ENCODE measurements at places on chromosomes 6 and 20. TPM values are rescaled to one million over a fixed set of nuclear protein-coding genes. Genes with fewer than 3 reads are reported as not detected.

DNA sequence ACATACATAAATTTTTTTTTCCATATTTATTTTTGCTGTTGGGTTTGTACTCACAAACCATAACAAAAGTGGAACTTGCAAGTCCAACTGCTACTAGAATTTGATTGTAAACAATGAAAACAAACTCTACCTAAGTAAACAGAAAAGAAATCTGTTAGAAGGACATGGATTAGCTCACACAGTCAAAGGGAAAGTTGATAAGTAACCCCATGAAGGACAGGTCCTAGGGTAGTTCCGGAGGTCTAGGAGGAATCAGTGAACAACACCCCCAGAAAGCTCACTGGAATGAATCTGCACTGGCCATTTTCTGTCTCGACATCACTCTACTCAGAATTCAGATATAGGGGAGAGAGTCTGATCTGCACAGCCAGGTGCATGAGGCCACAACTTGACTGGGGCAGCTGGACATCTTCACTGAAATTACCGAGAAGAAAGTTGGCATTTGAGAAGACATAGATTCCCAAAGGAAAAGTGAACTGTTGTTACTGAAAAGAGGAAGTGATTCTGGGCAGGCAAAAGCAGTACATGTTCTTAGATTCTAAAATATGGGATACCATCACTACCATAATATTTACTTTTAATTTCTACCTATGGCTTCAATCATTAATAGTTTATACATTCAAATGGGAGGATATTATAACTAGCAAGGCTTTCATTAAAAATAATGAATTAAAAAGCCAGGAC is 76.4 kb downstream of the HMGN3 start:
- DNase-seq = no peak

DNA sequence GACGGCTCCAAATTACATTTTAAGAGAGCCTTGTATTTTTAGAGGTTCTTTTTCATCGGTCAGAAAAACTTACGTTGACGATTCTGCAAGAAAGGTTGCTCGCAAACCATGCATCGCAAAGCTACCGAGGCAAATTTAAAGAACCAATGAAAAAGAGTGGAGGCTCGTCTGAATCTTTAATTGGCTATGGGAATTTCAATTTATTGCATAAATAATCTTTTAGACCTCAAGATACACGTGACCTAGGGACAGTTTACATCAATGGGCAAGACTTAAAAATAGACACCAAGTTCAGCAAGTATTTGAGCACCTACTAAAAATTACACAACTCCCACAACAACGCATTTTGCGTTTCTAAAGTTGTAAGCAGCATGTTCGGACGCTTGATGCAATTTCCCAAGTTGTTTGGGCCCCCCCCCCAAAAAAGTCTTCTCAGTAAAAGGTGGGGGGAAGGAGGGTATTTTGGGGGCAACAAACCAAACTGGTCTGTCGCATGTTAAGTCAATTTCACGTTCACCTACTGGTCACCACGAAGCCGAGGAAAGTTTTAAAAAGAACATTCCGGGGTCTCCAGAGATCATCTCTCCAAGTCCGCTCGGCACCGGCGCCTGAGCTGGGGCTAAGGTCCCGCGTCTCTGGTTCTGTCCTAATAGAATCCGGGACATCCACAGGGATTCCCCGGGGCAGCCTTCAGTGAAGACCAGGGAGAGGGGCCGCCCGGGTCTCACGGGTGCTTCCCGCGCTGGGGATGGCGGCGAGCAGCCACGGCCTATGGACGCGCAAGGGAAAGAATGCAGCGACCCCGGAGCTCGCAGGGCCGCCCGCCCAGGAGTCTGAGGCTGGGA is 851 bp downstream of the SNX5 start:
- DNase-seq = no peak

DNA sequence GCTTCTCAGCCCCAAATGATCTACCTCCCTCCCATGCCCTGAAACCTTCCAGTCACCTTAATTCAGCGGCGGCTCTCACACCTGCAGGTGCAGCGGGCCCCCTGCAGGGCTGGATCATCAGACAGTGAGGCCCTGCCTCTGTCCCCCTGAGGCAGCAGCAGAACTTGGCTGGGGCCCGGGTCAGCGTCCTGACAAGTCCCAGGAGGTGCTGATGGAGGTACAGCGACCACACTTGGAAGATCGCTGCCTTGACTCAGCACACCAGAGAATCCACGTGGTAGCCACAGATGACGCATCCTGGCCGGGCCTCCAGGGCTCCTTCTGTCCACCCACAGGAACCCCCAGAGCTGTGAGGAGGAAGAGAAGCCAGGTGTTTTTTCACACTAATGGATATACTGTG is 116.4 kb upstream of the THBS2 start:
- no peak for DNase-seq

DNA sequence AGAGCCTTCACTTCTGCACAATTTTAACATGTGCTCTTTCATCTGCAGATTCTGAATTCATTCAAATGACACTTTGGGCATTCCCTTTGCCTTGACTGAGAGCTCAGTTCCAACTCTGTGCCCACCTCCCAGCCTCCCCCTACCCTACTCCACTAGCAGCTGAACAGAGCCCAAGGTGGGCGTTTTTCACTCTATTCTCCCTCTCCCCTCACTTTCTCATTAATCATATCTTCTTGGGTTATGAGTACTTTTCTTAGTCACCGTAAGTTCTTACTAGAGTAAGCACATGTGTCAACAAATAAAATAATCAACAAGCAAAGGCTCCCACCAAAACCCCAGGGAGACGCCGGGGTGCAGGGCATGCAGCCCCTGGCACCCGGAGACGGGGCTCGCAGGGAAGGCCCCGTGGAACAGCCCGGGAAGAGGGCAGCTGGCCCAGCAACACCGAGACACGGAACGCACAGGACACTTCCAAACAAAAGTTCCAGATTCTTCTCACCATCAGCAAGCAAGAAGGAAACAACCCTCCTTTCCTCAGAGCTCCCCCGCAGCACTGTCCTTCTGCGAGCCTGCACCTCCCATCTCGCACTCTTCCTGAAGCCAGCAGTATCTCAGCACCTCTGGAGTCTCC is 34.1 kb downstream of the TAF4 start:
- DNase-seq = no peak

GRCh38 chr6:159184559-159184958 is 15.4 kb downstream of the FNDC1 start:
- no peak for DNase-seq

- DNase-seq = no peak
Measured at GRCh38 chr6:102015431-102015830, 621.9 kb downstream of the GRIK2 start.

Gene GNAS-AS1
- total RNA-seq = 1.3 TPM

Gene DSP
- total RNA-seq = 467 TPM

Gene PNPLA1
- 4.2 TPM for total RNA-seq

Gene EYS
- 0.69 TPM for total RNA-seq

All from skin of body (tissue), 3 donors.